ENCODE measurements at places on chromosomes 6 and 20.

- no peak for DNase-seq
Measured at GRCh38 chr20:54668271-54669039, 193.1 kb downstream of the DOK5 start.

- no peak for DNase-seq
Measured at GRCh38 chr20:38098952-38099351, 65.4 kb downstream of the RPRD1B start.

- DNase-seq, result no peak
Measured at GRCh38 chr6:8329562-8329961, 105.8 kb downstream of the SLC35B3 start.

DNA sequence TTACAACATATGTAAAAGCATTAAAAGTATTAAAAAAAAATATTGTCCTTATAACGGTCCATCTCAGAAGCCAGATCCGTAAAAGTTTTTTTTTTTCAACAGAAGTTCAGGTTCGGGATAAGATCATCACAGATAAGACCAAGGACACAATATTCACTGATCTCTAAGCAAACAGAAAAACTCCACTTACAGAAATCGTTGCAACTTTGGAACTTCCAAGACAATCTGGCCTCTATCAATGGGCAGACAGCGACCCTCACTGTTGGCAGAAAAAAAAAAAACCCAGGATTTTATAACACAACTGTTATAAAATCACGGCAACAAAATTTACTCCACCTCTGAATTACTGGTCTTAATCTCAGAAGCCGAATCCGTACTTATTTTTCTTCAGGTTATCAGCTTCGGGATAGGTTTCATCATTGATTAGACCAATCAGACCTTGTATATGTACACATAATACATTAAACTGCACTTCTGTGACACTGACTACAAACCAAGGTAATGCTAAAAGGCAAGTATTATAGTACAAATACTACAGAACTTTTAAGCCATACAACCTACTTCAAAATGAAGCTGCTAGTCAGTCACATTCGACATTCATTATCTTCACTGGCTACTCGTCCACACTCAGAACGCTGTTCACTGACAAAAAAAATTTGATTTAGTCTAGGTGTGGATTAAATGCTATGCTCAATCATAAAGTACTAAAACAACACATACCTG is 34.7 kb upstream of the SYNCRIP start:
- no peak for DNase-seq

DNA sequence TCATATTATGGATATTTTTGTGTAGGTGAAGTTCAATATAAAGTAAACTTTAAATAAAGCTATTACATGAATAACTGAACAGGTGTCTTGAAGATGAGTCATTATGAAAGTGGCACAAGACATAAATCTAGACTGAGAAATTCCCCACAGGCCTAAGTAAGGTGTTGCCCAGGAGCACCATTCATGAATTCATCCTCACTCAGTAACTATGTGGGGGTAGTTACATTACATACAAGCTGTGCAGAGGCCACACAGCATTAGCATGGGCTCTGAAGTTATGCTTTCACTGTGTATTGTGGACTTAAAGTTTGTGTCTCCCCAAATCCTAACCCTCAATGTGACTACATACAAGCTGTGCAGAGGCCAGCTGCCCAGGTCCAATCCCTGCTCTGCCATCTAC is 65.9 kb downstream of the BCAS1 start:
- no peak for DNase-seq

GRCh38 chr6:39279539-39279938 is 34.7 kb downstream of the KCNK17 start:
- no peak for DNase-seq

DNA sequence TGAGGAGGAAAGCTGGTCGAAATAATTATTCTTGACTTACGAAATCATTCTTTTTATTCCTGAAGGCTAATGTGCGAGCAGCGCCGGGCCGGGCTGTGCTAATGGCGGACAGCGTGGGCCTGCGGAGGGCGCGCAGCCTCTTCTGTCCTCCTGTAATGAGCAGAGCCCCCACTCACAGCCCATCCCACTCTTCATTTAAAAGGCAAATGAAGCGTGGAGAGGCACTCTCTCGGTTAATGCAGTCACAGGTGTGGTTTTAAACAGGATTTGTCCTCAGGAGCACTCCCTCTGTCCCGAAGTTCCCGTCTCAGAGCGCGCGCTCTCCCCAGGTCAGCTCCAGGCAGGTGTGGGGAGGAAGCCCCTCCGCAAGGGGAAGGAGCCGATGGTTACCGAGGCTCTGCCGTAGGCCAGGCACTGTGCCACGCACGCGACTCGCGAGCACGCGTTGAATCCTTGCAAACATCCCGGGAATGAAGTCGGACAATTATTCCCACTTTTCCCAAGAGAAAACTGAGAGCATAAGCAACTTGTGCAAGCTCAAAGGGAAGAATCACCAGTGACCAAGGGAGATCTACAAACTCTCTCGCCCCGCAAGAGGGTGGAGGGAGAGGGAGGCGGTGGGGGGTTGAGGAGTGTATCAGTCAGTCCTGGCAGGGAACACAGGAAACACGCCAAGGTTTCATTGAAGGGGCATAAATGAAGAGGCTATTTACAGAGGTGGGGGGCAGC is 35.5 kb upstream of the ZFAND3 start:
- no peak for DNase-seq

All from effector CD4-positive, alpha-beta T cell (primary cell).